GM13977 (cell line): ENCODE measurements at places on chromosomes 1 and 21.

DNA sequence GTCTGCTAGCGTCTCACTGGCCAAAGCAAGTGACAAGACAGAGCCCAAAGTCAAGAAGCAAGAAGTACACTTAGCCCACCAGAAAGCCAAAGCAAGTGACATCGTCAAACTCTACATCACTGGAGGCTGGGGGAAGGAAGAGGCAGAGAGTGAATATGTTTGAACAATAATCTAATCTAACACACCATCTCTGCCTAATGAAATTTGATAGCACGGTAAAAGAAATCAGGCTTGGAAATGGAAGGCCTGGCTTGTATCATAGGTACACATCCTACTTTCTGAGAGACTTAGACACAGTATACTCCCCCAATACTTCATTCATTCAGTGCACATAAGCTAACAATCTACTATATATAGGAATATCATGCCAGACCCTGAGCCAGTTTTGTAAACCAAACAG is 26.3 kb downstream of the TRABD2B start:
- DNase-seq, result no peak

DNA sequence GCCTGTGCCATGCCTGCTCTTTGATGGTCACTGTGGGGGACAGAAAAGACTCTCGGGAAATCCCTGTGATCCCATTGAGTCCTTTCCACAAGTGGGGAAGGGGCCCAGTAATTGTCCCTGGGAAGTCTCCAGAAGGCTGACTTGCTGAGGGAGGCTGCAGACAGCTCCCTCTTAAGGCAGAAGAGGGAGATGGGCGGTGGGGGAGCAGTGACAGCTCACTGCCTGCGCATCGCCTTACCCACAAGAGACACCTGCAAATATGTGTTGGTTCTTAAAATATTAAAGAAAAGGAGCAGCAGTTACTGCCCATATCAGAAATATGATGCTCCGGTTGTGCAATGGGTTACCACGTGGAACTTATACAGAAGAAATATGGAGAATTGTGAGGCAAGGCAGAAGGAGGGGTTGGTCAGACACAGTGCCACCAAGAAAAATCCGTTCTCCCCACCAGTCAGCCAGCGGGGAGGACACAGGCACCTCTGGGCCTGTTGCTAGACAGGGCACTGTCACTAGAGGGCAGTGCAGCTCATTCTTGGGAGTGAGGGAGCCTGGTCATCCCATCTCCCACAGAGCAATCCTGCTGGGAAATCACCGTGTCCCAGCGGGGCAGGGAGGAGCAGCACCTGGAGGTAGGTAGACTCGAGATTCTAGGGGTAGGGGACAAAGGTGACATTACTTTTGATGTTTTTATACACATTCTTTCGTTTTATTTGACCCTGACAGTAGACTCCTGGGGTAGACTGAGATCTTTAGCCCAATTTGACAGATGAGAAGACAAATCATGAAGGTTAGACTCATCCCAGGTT is 6.9 kb upstream of the CAMK1G start:
- DNase-seq, result peak; percentile 75

GRCh38 chr1:168338589-168339503 is 58.2 kb downstream of the TBX19 start:
- DNase-seq, result no peak

- no peak for DNase-seq
Measured at GRCh38 chr1:114609826-114610225, 28.4 kb upstream of the BCAS2 start.

- peak; percentile 89 for DNase-seq
Measured at GRCh38 chr1:31760471-31761470, 3.4 kb downstream of the ADGRB2 start.

GRCh38 chr1:152111515-152111968 is 3.7 kb downstream of the TCHH start:
- peak; percentile 14 for DNase-seq

GRCh38 chr1:107525145-107525544 is 384.3 kb downstream of the NTNG1 start:
- DNase-seq, result no peak
